Adipocyte (in vitro differentiated cells): ENCODE measurements at places on chromosomes 1 and 21.

- DNase-seq, result no peak
Observed at GRCh38 chr1:162317621-162318020, 59.0 kb downstream of the SPATA46 start.

DNA sequence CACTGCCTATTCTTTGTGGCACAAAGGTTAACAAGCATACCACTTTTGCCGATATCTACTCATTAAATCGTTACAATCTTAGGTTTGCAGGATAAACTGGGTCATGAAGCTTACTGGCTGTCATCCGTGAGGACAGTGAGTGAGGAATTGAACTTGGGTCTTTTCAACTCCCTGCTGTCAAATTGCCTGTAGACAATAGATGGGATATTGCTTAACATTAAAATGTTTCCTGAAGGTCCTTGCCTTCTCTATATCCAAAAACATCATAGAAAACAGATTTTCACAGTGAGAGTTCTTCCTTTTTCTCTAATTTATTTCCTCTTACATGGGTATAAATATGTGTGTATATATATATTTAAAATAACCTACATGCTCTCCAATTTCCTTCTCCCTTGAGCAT is 257.8 kb downstream of the LMO4 start:
- DNase-seq, result no peak

DNA sequence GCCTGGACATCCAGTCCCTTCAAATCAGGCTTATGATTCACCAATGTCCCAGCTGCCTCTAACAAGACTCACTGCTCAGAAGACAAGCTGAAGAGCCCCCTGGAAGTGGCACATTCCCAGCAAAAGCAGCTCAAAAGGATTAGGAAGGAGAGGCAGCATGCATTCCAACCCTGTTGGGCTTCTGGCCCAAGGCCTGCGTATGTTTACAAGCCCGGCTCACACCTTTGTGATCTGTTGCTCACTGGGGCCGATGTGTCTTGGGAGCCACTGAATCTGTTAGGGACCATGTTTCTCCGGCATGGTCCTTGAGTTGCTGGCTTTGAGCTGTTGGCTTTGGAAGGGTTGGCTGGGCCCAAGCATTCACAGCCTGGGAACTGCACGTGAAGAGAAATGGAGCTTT is 81.2 kb upstream of the C1orf174 start:
- no peak for DNase-seq

DNA sequence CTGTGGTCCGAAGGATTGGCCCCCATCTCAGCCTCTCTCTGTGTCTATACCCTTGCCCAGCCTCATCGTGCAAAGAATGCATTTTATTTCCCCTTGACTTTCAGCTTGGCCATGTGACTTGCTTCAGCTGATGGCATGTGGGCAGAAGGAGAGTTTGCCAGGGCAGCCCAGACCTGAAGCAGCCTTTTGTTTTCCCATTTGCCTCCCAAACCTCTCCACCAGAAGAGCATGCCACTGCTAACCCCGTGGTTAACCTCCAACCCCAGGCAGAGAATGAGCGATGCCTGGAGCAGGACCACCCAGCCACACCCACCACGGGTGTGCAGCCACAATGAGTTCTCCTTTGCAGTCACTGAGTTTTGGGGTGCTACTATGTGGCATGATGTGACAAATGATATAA is 136.4 kb downstream of the SETD4 start:
- DNase-seq, result no peak

DNA sequence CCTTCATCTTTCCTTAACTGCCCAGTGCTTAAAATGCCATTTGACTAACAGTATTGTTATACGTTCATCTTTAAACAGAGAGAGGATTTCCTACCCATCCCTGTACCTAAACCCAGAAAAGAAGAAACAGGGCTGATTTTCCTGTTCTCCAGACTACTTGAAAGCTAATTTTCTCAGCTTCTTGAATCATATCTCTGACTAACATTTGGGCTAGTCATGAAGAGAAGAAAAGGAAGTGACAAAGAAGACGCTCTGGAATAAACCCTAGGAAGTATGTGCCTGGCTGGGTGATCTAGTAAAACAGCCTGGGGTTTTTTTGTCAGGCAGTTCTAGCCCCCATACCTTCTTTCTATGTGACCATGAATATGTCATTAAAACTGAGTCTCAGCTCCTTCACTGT is 44.8 kb upstream of the SGIP1 start:
- peak; percentile 40 for DNase-seq

- no peak for DNase-seq
Observed at GRCh38 chr1:204301171-204301957, 58.4 kb downstream of the PLEKHA6 start.

- DNase-seq, result no peak
Observed at GRCh38 chr1:210915890-210916507, 217.9 kb downstream of the KCNH1 start.

DNA sequence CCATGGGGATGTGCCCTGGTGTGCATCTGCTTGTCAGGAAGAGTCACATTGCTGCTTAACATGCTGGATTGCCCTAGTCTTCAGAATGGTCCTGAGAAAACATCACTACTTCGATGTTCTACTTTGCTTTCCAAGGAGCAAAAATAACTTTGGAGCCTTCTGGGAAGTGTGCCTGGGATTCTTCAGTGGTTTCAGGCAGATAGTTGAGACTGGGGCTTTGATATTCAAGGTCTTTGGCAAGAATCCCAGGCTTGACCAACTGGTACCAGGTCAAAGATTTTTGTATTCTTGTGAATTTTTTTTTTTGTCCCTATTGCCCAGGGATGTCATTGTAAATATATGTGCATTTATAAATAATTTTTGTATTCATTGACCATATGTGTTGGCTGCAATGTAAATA is 51.4 kb downstream of the LRIG2 start:
- no peak for DNase-seq

DNA sequence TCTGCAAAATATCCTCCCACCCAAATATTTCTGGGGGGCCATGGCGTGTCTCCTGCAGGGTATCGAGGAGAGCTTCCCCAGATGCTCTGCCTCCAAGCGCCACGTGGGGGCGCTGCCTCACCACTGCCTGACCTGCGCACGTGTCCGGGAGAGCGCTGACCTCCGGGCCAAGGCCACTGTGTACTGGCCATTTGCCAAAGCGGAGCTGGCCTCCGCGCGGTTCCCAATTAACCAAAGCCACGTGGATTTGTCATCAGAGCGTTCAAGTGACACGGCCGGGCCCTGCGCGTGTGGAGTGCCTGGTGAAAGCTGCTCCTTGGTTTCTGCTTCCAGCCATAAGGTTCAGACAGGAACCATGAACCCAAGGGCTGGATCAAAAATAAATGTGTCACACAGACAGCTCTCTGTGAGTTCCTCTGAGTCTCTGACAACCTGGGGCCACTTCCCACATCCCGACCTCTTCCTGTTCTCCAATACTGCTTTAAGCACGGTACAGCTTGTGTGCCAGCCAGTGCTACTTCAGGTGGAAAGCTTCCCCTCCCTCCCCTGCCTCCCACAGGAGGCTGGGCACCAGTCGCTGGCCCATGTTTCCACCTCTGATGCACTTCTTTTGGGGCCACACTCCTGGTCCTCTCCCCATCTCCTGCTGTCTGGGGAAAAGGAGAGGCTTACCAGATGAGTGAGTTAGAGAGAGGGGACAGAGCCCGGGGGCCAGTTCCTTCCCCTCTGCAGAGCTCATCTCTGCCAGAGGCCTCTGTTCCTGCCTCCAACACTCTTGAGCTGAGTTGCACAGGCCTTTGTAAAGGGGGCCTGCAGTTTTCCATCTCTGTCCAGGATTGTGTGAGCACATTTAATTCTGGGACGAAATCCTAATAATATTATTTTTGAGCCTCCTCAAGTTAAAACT is 26.1 kb downstream of the ZP4 start:
- DNase-seq, result peak; percentile 34

GRCh38 chr1:55689800-55690199 is 474.6 kb upstream of the USP24 start:
- DNase-seq, result no peak

GRCh38 chr1:228010921-228011320 is 4.1 kb downstream of the WNT3A start:
- DNase-seq, result no peak

DNA sequence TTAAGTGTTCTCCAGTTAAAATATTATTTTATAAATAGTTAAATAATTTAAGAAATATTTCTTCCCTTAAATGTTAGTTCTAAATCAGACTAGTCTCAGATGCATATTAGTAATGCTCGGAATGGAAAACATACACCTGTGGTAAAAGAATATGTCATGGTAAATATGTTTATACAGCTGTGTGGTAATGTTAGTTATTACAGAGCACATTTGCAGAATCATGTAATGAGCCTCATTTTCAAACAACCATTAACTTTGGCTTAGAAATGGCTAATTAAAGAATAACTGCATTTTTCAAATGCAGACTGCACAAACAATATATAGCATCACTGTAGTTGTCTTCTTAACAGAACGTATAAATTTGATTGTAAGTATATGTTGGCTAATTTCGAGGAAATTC is 90.3 kb downstream of the DISP1 start:
- DNase-seq, result no peak

DNA sequence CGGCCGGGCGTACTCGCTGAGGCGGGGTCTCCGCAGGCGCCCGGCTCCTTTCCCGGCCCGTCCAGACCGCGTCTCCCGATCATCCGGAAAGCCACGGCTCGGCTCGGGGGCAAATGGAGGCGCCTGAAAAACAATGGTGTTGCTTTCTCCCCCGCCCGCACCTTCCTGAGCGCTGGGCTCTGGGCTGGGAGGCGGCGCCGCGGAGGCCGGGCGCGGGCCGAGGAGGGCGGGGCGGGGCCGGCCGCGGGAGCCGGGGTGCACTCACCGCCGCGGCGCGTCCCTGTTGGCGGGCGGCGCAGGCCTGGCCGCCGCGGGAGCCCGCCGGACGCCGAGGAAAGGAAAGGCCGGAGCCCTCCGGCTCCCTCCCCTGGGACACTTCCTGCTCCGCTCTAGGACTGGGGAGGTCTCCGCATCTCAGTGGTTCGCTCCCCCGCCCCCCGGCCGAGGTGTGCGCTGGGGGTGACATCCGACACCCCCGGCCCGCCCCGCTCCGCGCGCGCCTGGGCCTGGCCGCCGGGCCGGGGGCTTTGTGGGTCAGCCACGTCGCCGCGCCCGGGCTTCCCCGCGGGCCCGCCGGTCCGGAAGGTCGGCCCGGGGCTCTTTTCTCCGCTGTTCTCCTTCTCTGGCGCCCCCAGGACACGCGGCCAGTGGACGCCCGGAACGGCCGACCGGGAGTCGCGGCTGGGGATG is at the start of gene ZNF496:
ZNF496 (minus strand) TSS at position 343 of the 690 bp plus-strand sequence. CDS start 2,289 bp downstream, outside the sequence.
- peak; percentile 92 for DNase-seq

GRCh38 chr1:236292425-236292824 is 10.7 kb upstream of the ERO1B start:
- no peak for DNase-seq

- DNase-seq, result no peak
Observed at GRCh38 chr1:24717887-24718650, 27.2 kb upstream of the CLIC4 start.

- DNase-seq, result no peak
Observed at GRCh38 chr1:207444514-207445217, 9.5 kb upstream of the CR2 start.

GRCh38 chr1:209825591-209826434 is 2.0 kb upstream of the UTP25 start:
- no peak for DNase-seq

GRCh38 chr1:184789884-184790283 is 35.2 kb upstream of the EDEM3 start:
- DNase-seq, result no peak

GRCh38 chr1:157992031-157992832 is 1.2 kb upstream of the KIRREL1 start:
- DNase-seq, result peak; percentile 93

DNA sequence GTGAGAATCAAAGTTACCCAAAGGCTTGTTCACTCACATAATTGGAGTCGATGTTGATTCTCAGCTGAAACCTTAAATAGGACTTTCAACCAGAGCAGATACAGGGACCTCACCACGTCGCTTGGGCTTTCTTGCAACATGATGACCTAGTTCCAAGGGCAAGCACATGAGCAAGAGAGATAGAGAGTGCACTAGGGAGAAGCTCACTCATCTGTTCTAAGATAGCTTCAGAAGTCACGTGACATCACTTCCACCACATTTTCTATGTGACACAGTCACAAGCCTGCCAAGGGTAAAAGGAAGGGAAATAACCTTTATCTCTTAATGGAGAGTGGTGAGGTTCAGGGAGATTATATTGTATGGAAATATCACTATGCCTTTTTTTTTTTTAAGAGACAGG is 470.1 kb upstream of the PLXNA2 start:
- no peak for DNase-seq

- DNase-seq, result peak; percentile 79
Observed at GRCh38 chr1:10387677-10388386, 11.0 kb upstream of the PGD start.

DNA sequence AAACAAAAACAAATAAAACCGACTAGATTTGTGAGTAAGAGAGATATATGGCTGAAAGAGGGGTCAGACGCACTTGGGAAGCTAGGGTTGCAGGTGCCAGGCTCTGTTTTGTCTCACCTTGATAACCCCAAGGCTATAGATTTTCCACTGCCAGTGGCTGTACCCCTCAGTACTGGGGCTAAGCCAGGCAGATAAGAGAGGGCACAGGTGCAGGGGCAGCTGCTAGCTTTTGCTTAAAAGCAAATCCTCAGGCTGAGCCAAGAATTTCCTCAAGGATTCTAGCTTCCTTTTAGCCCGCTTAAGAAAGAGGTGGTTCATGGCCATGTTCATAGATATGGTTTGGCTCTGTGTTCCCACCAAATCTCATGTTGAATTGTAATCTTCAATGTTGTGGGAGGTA is 57.9 kb downstream of the OVGP1 start:
- no peak for DNase-seq

DNA sequence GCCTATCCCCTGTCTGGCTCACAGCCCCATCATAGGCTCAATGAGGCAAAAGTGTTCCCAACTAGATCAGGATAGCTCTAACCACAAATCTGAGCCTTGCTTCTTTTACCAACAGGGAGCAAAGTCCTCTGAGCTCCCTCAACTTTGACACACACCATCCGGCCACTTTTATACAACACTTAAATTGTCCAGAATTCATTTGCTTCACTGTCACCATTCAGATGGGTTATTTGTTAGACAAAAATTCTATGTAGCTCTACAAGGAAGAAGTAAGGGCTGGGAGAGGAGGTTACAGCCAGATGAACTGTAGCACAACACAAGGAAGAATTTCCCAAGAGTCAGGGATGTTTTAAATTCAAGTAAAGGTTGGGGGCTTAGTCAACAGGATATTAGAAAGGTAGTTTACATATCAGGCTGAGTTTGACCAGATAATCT is 50.8 kb downstream of the TGFBR3 start:
- DNase-seq, result no peak

- DNase-seq, result peak; percentile 57
Observed at GRCh38 chr1:169550294-169550693, 36.0 kb downstream of the F5 start.

- DNase-seq, result peak; percentile 42
Observed at GRCh38 chr1:170483051-170483450, 48.9 kb upstream of the GORAB start.
